ENCODE measurements at places on chromosomes 5 and 9.
A peak's percentile ranks its signal among the peaks of the same experiment; 100 is the strongest.

DNA sequence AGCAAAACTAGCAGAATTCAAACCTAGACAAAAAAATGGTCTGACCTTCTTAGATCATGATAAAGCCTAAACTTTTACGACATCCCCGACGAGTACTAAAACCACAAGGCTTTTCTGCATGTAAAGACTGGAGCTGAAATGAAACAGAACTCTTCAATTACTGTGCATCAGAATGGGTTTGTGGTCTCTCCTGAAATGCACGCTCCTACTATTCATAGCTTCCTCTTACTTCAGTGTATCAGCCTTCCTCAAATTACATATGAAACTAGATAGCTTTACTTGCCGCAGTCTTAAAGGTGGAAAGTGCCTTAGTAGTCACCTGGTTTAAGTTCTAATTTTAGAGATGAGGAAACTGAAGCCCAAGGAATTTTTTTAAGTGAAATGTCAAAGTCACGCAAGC, 24.6 kb upstream of the MED10 start:
- DNase-seq, result no peak

- no peak for DNase-seq
Measured at GRCh38 chr5:143187495-143187894, 216.0 kb downstream of the NR3C1 start.

DNA sequence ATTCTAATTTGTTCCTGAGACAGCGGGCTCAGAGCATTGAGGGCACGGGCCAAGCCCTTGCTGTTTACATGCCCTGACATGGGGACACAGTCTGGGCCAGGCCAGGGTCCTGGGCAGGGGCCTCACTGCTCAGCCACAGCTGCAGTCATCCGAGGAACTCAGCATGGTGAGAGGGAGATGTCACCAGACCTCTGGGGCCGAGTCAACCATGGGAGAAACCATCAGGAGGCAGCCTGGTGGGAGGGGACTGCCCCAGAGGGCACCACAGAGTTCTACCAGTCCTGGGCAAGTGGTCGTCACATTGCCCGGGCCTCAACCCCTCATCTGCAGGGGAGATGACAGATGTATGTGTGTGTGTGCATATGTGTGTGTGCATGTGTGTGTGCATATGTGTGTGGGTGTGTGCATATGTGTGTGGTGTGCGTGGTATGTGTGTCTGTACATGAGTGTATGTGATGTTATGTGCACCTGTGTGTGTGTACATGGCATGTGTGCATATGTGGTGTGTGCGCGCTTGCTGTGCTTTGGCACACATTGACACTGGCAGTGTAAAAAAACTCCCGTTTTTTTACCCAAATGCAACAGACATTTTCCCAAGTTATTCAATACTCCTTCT, 42.4 kb upstream of the TMEM250 start:
- DNase-seq, result no peak

DNA sequence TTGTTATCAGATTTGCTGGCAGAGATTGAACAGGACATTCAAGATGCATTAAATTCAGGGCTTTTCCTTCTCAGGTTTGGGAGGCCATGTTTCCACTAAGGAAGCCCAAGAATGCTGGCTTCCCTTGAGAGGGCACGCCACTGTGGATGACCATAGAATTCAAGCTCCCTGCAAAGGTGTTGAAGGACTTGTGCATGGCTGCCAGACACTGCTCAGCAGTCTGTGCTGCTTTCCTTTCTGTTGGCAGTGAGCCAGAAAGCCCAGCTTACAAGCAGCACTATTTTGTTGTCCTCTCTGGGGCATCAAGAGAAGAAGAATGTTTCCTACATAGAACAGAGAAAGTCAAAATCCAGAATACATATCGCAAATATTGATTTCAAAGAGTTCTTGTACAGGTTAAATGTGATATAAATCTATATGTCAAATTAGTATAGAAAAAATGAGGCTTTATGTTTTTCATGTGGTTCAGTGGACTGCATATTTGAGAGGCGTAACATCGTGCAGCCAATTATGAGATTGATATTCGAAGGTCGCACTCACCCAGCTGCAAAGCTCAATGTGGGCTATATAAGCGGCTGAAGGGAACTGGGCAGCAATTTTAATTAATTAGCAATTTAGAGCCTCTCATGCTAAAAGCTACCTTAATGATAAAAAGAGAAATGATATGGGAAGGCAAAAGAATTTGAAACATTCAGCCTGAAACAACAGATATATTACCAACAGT, 103.1 kb upstream of the ISL1 start:
- DNase-seq, result no peak

- no peak for DNase-seq
Measured at GRCh38 chr5:57246426-57246825, 72.6 kb downstream of the GPBP1 start.

GRCh38 chr5:56950626-56951125, 1.2 kb downstream of the MIER3 start:
- DNase-seq, result peak; percentile 75

All from activated CD4-positive, alpha-beta T cell treated with anti-CD3 and anti-CD28 coated beads for 36 hours (primary cell).